Esophagus squamous epithelium (tissue), 5 donors: ENCODE measurements at places on chromosomes 12 and 14.

DNA sequence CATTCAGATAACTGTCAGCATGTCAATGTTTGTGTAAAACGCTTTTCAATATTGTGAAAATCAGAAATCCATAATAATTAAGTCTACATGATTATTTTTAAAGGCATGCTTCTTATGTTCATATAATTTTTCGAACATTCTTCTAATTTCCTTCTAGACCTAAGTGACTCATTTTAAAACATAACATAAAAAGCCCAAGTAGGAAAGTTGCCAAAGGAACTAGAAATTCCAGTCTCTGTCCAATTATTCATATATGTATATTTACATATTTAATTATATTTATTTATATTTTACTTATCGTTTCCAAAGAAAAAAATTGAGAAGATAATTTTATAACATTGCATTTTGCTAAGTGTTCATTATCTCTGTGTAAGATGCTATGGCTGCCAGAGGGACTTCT lies 110.4 kb downstream of the TMTC1 start:
- no peak for DNase-seq

- DNase-seq = no peak
Measured at GRCh38 chr14:69154779-69155178, 1.9 kb upstream of the DCAF5 start.

GRCh38 chr14:105356927-105357326 lies 41.4 kb upstream of the TEX22 start:
- no peak for DNase-seq

DNA sequence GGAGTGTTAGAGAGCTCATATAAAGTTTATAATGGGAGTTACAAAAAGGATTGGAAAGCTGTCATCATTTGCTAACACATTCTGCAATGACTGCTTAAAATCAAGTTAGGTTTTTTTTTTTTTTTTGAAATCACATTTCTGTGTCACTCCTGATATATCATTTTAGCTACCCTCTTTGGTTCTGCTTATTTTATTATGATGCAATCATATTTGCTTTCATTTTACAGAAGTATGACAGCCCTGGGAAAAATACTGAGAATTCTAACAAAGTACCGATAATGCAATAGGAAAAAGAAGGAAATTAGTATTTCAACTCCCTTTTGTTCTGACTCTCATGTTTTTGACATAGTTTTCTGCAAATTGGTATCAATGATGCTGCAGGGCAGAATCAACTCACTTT lies 71.6 kb upstream of the MDGA2 start:
- no peak for DNase-seq

GRCh38 chr12:125110641-125111360 lies 45.6 kb downstream of the AACS start:
- DNase-seq = no peak

DNA sequence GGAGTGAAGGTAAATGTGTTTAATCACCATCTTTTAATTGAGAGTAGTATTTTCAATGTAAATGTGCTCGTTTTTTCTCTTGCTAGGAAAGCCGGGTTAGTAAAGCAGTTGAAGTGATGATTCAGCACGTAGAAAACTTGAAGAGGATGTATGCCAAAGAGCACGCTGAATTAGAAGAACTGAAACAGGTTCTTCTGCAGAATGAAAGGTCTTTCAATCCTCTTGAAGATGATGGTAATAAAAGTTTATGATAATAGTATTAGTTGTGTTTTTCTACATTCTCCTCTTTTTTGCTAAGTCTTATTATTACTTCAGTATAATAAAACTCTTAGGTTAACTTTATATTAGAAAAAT lies 93.9 kb downstream of the DNAI7 start:
- DNase-seq = no peak

- DNase-seq = no peak
Measured at GRCh38 chr12:68425998-68426397, 93.8 kb upstream of the MDM1 start.

GRCh38 chr12:79420146-79420618 lies 270.6 kb downstream of the PAWR start:
- DNase-seq = no peak

DNA sequence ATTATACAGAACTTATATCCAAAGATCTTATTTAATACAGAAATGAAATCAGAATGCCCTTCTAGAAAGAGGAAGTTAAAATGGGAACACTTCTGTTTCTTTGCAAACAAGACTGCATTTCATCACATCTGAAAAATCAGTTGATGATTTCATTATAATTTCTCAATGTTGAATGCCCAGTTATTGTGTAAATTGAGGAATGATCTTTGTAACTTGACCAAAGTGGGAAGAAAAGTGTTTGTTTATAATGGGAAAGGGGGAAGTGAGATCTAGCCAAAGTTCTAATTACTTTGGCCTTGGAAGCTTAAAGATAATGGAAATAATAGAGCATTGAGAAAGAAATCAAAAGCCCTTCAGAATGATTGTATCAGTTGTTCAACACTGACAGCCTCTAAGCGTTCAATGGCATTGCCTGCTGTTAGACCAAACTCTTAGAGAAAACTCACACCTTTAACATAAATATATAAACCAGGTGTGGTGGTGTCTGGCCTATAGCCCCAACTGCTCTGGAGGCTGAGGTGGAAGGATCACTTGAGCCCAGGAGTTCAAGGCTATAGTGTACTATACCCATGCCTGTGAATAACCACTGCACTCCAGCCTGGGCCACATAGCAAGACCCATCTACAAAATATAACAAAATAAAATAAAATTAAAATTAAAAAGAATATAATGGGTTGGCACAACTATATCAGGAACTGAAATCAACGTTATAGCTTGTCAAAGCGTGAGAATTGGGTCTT lies 9.9 kb upstream of the LYZ start:
- no peak for DNase-seq

DNA sequence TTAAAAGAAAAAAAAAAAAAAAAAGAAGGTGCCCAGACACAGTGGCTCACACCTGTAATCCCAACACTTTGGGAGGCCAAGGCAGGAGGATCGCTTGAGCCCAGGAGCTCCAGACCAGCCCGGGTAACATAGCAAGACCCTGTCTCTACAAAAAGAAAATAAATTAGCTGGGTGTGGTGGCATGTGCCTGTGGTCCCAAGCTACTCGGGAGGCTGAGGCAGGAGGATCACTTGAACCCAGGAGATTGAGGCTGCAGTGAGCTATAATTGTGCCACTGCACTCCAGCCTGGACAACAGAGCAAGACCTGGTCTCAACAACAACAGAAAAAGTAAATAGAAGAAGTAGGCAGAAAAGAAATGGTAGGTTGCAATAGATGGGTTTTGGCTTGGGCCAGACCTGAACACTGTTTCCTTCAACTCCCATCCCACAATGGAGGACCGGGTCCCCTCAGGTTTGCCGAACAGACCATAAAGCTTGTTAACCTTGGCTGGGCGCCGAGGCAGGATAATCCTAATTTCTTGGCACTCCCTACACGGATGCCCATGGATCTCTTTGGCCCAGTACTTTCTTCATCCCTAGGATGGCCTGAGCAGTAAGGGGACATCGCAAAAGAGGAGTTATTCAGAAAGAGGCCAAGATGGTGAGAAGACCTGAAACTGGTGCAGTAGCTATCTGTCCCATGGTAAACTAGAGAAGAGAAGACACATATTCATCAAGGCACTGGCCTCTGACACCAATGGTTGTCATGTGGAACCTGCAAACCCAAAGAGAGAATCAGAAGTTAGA lies 165.5 kb upstream of the CCND2 start:
- DNase-seq = no peak

- DNase-seq = no peak
Measured at GRCh38 chr12:93335603-93336162, 42.0 kb upstream of the NUDT4 start.

DNA sequence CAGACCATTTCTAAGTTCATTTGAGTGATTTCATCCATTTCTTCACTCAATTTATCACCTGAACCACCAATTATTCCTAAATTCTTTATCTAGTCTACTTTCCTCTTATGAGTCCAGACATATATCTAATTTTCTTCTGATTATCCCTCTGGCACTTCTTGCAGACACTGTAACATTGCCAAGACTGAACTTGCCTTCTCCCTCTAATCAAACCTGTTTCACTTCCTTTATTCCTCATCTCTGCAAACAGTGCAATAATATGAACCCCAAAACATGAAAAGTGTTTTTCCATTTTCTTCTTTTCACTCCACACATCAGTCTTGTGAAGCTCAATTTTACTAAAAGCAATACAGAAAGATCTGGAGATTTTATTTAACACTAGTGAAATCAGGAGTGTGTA lies 37.8 kb upstream of the PTPRQ start:
- DNase-seq = no peak

DNA sequence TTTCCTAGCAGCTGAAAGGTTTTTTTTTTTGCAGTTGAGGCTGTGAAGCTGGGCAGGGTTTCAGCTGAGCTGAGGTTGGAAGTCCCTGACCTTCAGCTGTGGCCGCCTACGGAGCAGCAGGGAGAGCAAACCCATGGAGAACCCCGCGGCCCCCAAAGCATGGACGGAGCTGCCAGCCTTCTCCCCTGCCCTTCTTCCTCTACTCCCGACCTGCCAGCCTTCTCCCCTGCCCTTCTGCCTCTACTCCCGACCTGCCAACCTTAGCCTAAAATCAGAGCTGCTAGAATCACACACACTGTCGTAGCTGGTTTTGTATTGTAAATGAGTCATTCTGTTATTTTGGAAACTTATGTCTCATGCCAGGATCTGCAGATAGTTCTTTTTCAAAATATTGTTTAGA lies 74.6 kb downstream of the PPP2R5C start:
- no peak for DNase-seq

DNA sequence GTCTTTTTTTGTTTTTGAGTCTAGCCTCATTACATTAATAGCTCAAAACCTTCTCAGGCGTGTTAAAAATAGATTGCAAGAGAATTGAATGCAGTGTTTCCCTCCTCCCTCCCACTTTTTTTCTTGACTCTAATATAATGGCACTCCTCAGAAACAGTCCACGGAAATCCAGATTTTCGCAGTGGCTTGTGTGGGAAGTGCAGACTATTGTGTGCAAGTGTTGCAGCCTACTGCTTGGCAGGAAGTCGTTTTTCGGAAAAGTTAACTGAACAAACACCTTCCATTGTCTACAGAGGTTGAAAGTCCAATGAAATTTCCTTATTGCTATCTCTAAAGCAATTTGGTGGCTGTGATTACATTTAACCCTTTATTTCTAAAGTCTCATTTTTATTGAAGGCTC lies 147.9 kb upstream of the E2F7 start:
- no peak for DNase-seq

GRCh38 chr12:108241986-108242703 lies 97.0 kb downstream of the CMKLR1 start:
- no peak for DNase-seq

- no peak for DNase-seq
Measured at GRCh38 chr12:114320968-114321367, 85.0 kb downstream of the TBX5 start.

DNA sequence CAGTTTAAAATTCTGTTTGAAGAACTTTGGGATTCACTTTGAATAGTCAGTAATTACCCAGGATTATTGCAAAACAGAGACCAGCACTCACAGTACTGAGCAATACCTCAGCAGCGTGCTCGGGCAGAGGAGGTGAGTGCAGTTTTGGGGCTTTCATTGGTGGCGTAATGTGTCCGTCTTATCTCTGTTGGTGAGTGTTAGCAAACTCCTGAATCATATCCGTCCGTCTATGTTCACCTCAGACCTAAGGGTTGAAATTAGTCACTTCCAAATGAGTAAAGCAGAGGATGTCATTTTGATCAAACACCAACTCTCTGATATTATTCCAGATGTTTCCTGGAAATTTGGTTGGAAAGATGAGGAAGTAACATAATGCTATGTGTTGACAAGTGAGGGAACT lies 82.8 kb downstream of the BORCS5 start:
- DNase-seq = no peak

DNA sequence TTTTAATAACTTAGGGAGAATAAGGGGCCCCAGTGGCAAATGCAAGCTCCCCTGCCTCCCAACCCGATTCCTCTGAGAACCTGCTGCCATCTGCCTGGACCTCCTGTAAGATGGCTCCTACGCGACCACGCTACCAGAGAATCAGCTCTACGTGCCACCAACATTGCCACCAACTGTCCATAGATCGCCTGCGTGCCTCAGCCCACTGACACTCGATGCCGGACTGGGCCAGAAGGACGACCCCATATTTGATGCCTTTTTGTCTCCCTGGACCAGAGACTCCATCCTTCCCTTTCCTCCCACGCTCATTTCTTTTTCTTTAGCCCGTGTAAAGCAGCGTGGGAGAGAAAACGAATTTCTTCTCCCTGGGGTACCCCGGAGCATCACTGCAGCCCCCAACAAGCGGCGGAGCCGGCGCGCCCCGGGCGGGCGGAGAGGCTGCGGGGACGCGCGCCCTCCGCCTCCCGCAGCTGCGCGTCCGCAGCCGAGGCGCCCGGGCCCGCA lies 565 bp upstream of the KLHL42 start:
- no peak for DNase-seq

DNA sequence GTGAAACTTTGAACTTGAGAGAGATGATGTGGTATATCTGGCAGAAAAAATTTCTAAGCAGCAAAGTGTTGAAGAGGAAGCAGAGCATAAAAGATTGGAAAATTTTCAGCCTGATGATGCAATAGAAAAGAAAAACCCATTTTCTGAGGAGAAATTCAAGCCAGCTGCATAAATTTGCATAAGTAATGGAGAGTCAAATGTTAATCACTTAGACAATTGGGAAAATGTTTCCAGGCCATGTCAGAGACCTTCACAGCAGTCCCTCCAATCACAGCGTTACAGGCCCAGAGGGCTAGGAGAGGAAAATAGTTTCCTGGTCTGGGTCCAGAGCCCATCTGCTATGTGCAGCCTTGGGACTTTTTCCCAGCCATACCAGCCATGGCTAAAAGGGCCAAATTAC lies 469.0 kb upstream of the FOXG1 start:
- no peak for DNase-seq

GRCh38 chr12:52186118-52186840 lies 5.5 kb downstream of the KRT80 start:
- no peak for DNase-seq

DNA sequence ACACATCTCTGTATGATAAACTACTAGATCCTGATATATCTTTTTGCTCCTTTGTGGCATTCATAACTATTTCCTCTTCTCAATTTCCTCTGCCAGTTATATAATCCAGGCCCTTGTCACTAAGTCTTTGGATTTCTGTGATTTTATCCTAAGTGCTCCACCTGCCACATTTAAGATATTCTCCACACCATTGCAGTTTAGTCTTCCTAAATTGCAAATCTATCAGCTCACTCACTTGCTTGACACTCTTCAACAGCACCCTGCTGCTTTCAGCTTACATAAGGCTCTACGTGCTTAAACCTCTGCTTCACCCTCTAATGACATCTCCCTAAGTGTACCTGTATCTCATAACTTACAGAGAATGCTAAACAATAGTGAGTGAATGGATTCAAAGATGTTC lies 1032.2 kb upstream of the SEL1L start:
- DNase-seq = no peak

DNA sequence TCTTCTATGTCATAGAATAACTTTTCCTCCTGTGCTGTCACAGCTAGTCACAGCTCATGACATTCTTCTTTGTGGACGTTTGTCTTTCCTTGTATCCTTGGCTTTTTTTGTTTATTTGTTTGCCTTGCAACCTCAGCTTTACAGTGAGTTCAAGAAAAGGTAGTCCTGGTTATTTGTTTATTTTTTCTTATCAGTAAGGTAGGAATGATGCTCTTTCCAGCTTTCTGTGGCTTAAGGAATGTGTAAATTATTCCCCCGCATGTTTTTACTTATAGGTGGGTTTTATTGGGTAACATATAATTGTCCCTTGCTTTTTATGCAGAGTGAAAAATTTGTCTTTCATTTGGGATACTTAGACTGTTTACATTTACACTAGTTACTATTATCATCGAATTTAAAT lies 1673.6 kb upstream of the FLRT2 start:
- no peak for DNase-seq
